ENCODE measurements at places on chromosomes 4 and X.

DNA sequence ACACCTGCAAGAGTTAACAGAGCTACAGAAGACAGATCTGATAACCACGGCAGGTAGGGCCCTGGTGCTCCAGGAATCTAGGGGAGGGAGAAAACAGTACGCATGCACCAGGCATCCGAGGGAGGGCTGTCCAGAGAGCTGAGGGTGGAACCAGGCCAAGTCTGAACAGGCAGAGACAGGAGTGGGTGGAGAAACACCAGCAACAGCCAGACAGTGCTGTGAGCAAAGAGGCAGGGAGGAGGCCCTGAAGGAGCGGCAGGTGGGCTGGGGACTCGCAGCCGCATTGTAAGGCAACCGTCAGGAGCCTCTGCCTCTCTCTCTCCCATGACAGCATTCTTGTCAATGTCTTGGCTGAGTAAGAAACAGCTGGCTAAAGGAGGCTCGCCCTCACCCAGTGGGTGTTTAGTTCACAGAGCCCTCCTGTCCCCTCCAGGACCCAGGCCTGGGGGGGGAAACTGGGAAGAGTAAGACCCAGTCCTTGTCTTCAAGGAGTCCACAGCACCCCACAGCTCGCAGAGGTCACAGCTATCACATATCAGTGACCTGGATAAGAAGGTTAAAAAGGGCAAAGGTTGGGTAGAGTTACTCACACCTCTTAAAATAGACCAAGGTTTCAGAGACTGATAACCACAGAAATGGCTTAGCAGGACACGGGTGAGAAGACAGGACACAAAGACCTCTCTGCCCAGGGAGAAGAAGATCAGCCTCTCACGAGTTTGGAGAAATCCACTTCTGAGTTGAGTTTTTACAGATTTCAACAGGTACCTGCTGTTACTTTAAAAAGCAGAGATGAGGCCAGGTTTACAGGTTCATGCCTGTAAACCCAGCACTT is 10.5 kb downstream of the ACSL1 start:
- peak; percentile 80 for DNase-seq

GRCh38 chr4:54840992-54841768 is 183.4 kb downstream of the KIT start:
- peak; percentile 12 for DNase-seq

GRCh38 chr4:132238697-132239096 is 910.4 kb upstream of the PCDH10 start:
- no peak for DNase-seq

GRCh38 chr4:28354880-28355656 is 1494.4 kb downstream of the STIM2 start:
- no peak for DNase-seq

GRCh38 chr4:186948361-186949242 is 224.9 kb upstream of the FAT1 start:
- DNase-seq: peak; percentile 32

DNA sequence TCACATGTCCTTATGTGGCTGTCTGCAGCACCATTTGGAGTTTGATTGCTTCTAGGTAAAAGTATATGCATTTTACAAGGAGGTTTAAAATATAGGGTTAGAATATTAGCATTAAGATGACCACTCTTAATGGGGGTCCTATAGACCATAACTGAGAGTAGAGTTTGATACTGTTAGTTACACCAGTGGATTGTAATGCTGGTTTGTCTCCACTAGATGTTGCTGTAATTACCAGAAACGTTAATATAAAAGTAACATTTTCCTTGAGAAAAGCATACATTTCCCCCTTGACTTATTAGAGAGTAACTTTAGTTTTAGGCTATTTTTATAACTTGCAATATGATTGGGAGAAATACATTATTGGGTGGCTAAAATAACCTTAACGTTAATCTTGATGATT is 93.0 kb downstream of the ZXDA start:
- DNase-seq: no peak

GRCh38 chr4:15425520-15425919 is 2.3 kb upstream of the C1QTNF7 start:
- no peak for DNase-seq

DNA sequence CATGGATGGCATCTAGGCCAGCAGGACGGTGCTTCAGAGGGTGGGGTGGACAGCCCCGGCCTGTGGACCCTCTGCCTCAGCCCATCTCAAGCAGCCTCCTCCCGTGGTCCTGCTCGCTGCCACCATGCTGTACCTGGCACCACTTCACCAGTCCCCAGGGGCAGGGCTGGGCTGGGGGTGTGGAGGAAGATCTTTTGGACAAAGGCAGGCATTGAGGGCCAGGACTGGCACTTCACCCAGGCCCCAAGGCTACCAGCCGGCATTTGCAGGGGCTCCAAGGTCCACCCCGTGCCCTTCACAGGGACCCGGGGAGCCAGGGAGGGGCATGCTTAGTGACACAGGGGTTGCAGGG is 713 bp downstream of the PLXNB3 start:
- no peak for DNase-seq

DNA sequence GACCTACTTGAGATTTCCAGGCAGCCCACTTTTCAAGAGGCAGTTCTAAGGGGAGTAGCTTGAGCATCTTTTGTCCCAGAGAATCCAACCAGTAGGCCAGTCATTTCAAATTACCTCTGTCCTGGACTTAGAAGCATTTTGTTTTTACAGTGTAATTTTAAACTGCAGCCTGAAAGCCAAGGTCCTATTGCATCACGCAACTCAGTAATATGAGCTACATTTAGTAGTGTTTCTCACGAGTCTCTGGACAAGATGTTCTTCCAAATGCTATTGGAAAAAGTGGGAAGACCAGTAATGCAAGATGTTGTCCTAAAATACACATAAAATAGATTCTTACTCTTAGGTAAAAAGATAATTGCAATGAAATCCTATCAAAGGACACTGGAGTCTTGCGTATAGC is 182.5 kb upstream of the ARX start:
- DNase-seq: no peak

DNA sequence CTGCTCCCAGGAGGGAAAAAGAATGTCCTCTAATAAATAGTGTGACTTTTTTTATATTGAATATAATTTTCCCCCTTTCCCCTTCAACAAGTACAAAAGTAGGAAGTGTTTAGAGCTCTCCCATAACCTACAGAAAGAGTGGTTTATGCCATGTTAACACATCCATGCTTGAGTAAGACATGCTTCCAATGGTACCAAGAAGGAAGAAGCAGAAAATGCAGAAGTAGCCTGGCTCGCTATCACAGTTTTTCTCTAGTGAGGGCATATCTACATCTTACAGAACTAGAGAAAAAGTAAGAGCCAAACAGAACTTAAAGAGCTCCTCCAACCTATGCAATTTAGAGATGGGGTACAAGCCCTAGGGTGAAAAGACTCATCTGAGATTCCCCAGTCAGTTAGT is 82.5 kb downstream of the ARHGEF9 start:
- DNase-seq: no peak

DNA sequence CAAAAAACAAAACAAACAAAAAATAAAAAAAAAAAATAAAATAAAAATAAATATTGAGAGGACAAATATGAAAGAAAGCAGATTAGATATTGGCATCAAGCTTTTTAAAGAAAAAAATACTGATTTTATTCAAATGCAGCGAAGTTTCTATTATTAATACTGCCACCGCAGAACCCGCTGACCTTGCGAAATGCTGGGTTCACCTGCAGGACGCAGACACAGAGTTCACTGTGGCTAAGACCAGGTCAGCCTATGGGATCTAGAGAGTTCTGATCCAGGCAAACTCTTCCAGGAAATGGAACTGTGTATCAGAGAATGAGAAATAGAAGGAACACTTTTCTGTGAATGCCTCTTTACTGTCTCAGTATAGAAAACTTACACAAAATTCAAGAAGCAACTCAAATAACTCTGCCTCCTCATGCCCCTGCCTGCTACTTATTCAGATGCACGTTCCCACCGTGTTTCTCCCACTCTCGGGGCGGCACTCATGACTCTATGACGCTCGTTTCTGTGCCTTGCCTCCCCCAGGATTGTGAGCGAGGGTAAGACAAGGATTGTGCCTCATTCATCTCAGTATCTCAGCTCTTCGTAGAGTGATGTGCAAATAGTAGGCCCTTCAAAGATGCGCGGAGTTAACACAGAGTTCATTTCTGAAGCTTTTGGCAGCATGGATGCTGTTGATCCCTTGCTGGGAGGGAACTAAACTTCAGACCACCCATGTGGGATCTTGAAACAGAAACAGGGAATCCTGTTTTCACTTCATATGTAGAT is 44.1 kb upstream of the TLR3 start:
- no peak for DNase-seq

GRCh38 chr4:87855559-87855958 is 22.8 kb downstream of the MEPE start:
- DNase-seq: no peak

GRCh38 chrX:131763674-131764073 is 219.8 kb downstream of the OR13H1 start:
- peak; percentile 85 for DNase-seq

DNA sequence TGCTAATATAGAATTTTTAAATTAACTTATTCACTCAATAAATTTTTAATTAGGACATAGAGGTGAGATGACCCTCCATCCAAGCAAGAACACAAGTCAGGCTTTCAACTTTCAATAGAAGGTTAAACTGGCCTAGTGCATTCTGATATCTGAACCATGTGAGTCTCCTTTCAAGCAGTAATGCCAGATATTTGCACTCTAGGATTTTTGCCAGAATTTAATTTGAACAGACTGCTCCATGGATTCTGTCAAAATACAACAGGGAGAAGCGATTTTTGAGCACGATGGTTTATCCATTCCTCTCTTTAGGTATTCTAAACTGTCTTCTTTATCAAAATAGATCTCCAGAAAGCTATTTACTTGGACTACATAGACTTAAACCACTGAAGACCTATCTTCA is 72.0 kb upstream of the DCLK2 start:
- no peak for DNase-seq

- DNase-seq: no peak
These were observed 426.0 kb downstream of the TECRL start for GRCh38 chr4:63983224-63983623.

DNA sequence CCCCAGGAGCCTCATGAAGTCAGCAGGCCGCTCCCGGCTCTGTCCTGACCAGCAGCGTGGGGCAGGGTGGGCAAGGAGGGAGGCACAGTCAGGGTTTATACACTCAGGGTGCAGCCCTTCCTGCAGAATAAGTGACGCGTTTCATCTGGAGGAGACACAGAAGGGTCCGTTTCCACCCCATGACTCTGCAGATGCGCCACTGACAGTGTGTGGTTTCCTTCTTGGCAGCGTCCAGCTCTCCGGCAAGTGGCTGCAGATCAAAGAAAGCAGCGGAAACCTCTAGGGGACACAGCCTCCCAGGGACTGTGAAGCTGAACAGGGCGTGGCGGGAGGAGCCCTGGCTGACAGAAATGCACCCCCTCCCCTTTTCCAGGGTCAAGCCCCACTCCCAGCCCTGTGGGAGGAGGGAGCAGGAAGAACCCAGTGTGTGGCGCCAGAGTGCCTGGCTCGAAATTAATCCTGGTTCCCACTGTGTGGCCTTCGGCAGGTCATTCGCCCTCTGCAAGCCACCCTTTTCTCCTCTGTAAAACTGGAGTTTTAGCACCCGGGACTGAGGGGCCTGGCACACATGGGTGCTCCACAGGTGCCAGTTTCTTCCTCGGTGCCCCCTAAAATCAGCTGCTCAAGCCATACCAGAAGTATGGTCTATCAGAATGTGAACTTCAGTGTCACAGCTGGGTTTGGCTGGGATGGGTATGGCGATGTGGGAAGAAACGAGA is 17.3 kb upstream of the TBC1D14 start:
- peak; percentile 74 for DNase-seq

DNA sequence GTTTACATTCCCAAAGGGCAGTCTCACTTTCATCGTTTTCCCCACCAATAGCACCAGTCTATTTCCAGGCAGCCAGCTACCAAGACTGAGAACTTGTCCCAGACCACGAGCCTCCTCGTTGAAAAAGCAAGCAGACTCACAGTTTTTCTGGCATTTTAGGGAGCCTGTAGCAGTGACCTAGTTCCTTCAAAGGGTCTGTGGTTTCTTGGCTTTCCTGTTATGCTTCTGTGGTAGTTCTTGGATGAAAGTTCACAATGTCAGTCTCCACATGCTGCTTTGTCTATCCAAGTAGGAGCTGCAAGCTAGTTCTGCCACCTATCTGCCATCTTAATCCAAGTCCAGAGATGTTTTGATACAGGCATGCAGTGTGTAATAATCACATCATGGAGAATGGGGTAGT is 151.6 kb upstream of the ZC4H2 start:
- DNase-seq: no peak

DNA sequence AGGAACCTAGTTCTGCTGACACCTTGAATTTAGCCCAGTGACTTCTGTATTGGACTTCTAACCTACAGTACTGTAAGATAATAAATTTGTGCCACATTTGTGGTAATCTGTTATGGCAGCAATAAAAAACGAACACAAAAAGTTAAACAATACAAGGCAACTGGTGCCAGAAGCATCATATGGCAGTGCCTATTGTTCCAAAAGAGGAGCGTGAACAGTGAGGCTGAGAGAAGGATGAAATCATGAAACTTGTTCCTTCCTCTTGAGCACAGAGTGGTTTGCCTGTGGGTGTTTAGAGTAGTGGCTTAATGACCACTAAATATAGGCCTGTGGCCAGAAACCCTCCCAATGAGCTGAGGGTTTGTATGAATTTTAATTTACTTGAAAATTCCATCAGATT is 69.7 kb upstream of the PGRMC2 start:
- DNase-seq: no peak

GRCh38 chr4:99029852-99030251 is 34.3 kb downstream of the METAP1 start:
- no peak for DNase-seq

- no peak for DNase-seq
These were observed 721.6 kb downstream of the RPA4 start for GRCh38 chrX:97605271-97605670.

GRCh38 chr4:81512757-81513501 is 41.2 kb upstream of the RASGEF1B start:
- no peak for DNase-seq

GRCh38 chrX:115898382-115899001 is 272.1 kb upstream of the AGTR2 start:
- DNase-seq: peak; percentile 35

DNA sequence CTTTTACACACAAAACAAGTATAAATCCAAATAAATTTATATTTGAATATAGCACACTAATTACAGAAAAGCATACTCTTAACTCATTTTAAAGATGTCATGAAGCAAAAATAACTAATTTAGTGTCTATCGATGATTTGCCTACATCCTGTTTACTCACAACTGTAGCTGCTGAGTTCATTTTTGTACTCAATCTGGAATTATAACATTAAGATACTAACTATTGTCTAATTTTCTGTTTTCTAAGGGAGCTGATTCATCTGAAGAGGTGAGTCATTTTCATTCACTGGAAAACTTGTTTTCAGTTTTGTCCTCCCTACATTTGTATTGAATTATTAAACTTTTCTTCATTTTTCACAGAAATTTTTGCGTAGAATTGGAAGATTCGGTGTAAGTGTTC is 3.7 kb downstream of the STATH start:
- peak; percentile 7 for DNase-seq

All from astrocyte of the spinal cord (primary cell).